Cardiac muscle cell (in vitro differentiated cells and primary cell): ENCODE measurements at places on chromosomes 6 and 20. TPM values are rescaled to one million over a fixed set of nuclear protein-coding genes. Genes with fewer than 3 reads are reported as not detected.

C4B gene
- 4.1 and 4.2 TPM in 2 replicates for total RNA-seq

GNAS-AS1 gene
- total RNA-seq: 1.3 and 1.8 TPM in 2 replicates

ADAM33 gene
- total RNA-seq: 0.07 and 1.3 TPM in 2 replicates

KCNG1 gene
- 72.0 and 129 TPM in 2 replicates for total RNA-seq

CPNE5 gene
- 29.2 and 52.1 TPM in 2 replicates for total RNA-seq

NMBR gene
- 0.15 TPM in 1 of 2 replicates, not detected in the other for total RNA-seq

MOG gene
- total RNA-seq: 1.3 and 1.8 TPM in 2 replicates

WFDC2 gene
- total RNA-seq: 0.95 and 3.0 TPM in 2 replicates

HBS1L gene
- total RNA-seq: 76.6 and 98.9 TPM in 2 replicates

SYNGAP1 gene
- 14.9 and 20.2 TPM in 2 replicates for total RNA-seq

COL21A1 gene
- 1.2 and 1.4 TPM in 2 replicates for total RNA-seq

SLC13A3 gene
- total RNA-seq: 2.5 and 3.9 TPM in 2 replicates

THBD gene
- total RNA-seq: 0.54 and 1.1 TPM in 2 replicates

CD93 gene
- 0.11 and 0.63 TPM in 2 replicates for total RNA-seq

TPMT gene
- 9.5 and 13.1 TPM in 2 replicates for total RNA-seq

NHLRC1 gene
- 2.0 and 3.1 TPM in 2 replicates for total RNA-seq

TMEM244 gene
- not detected in 2 replicates for total RNA-seq

NCOA5 gene
- 14.3 and 23.4 TPM in 2 replicates for total RNA-seq

GPR6 gene
- not detected in 2 replicates for total RNA-seq

MYBL2 gene
- total RNA-seq: 17.8 and 30.6 TPM in 2 replicates

CAGE1 gene
- total RNA-seq: 0.09 TPM in 1 of 2 replicates, not detected in the other

BTN1A1 gene
- total RNA-seq: not detected in 2 replicates

PRND gene
- 0.07 and 0.39 TPM in 2 replicates for total RNA-seq

SLC22A3 gene
- total RNA-seq: 0.74 TPM in 1 of 2 replicates, not detected in the other

OTOR gene
- total RNA-seq: not detected in 2 replicates

COL12A1 gene
- 0.66 and 3.4 TPM in 2 replicates for total RNA-seq

ACSS1 gene
- total RNA-seq: not detected in 2 replicates

CTSZ gene
- 60.6 and 71.3 TPM in 2 replicates for total RNA-seq

SNAP25 gene
- total RNA-seq: 1.9 and 4.0 TPM in 2 replicates

MACROD2 gene
- 6.1 and 14.4 TPM in 2 replicates for total RNA-seq

TBX18 gene
- total RNA-seq: 5.2 and 5.5 TPM in 2 replicates

C6orf163 gene
- 1.5 and 4.3 TPM in 2 replicates for total RNA-seq

CST2 gene
- total RNA-seq: not detected in 2 replicates

POU5F1 gene
- total RNA-seq: 1.5 and 1.6 TPM in 2 replicates

TEAD3 gene
- total RNA-seq: 65.2 and 98.6 TPM in 2 replicates
